ENCODE measurements at places on chromosomes 2 and 18.

DNA sequence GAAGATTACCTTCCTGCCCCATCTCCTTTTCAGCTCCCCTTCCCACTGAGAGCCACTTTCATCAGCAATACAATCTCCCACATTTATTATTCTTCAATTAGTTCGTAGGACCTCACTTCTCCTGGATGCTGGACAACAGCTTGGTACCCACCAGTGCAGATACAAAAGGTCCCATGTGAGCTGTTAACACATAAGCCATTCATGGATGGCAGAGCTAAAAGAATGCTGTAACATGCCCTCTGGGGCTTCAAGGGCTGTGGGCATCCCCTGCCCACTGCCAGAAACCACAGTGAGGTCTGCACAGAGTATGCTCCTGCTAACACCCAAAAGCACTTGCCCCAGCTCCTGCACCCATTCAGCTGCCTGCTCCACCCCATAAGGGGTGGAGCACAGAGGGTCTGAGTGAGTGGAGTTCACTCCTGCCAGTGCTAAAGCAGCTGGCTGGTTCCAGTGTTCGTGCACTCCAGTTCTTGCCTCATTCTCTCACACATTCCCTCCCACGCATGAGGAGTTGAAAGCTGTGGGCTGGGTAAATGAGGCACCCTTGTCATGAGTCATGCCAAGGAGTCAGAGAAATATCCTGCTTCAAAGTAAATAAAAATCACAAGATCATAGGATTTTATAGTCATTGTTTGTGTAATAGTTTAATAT is 305.9 kb upstream of the TMEFF2 start:
- H3K4me3 ChIP-seq: no peak overlapping the region
- H3K27me3 ChIP-seq: no peaks in the 10 kb centered on the region
- H3K36me3 ChIP-seq: no peaks in the 10 kb centered on the region
- no peak for DNase-seq
- H3K27ac ChIP-seq: no peak overlapping the region

DNA sequence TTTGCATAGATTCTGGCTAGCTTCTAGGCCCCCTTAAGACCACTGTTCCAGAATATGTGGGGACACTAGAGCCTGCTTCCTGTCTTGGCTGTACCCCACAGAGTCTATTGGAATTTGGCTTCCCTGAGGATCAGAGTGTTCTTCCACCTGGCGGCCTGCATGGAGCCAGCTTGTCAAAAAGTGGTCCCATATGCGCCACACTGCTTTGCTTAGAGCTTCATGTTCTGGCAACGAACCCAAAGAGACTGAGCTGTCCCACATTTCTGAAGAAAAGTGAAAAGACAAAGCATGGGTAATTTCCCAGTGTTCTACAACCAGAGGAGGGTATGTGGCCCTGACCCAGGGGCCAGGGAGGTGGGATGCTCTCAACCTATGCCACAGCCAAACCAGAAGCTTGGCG is 52.7 kb upstream of the FZD7 start:
- H3K27ac ChIP-seq: no peak overlapping the region
- no peaks in the 10 kb centered on the region for H3K36me3 ChIP-seq
- no peaks in the 10 kb centered on the region for H3K4me1 ChIP-seq
- H3K4me3 ChIP-seq: no peak overlapping the region
- H3K27me3 ChIP-seq: no peaks in the 10 kb centered on the region
- DNase-seq: no peak

GRCh38 chr2:25339791-25340180 is 1.9 kb downstream of the DNMT3A start:
- DNase-seq: no peak
- H3K36me3 ChIP-seq: no peaks in the 10 kb centered on the region
- H3K4me3 ChIP-seq: peak overlapping the region; percentile 64
- peaks cover 13% of the 10 kb centered on the region for H3K4me1 ChIP-seq
- no peaks in the 10 kb centered on the region for H3K27me3 ChIP-seq
- peak overlapping the region; percentile 86 for H3K27ac ChIP-seq

DNA sequence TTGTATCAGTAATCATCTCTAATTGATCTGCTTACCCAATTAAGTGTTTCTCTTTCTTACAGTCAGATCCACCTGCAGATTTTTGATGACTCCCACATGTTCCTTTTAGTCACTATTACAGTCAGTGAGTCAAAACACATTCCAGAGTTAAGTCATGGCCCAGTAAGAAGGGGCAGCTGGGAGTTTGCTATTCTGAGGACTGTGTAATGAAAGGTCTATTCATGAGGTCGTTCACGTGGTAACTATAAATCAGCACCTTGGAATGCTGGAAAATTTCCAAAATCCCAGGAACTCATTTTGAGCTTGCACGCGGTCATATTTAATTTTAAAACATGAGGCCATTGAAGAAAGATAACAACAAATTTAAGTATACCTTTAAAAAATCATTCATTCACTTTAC is 252.5 kb downstream of the XIRP2 start:
- H3K27me3 ChIP-seq: no peaks in the 10 kb centered on the region
- no peak for DNase-seq
- no peak overlapping the region for H3K27ac ChIP-seq
- H3K4me1 ChIP-seq: no peaks in the 10 kb centered on the region

GRCh38 chr2:73593680-73594079 is 48.5 kb downstream of the NAT8 start:
- H3K27me3 ChIP-seq: no peaks in the 10 kb centered on the region
- no peak overlapping the region for H3K27ac ChIP-seq
- H3K36me3 ChIP-seq: no peaks in the 10 kb centered on the region
- no peak overlapping the region for H3K4me3 ChIP-seq
- DNase-seq: no peak

DNA sequence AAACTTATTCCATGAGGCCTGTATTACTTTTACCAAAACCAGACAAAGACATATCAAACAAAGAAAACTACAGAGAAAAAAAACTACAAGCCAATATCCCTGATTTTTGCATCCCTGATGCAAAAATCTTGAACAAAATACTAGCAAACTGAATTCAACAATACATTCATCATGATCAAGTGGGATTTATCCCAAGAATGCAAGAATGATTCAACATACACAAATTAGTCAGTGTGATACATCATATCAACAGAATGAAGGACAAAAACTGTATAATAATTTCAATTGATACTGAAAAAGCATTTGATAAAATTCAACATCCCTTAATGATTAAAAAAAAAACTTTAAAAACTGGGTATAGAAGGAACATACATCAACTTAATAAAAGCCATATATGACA is 106.8 kb downstream of the SLC39A10 start:
- no peak overlapping the region for H3K27ac ChIP-seq
- no peak overlapping the region for H3K4me3 ChIP-seq
- H3K36me3 ChIP-seq: no peaks in the 10 kb centered on the region
- no peaks in the 10 kb centered on the region for H3K27me3 ChIP-seq

DNA sequence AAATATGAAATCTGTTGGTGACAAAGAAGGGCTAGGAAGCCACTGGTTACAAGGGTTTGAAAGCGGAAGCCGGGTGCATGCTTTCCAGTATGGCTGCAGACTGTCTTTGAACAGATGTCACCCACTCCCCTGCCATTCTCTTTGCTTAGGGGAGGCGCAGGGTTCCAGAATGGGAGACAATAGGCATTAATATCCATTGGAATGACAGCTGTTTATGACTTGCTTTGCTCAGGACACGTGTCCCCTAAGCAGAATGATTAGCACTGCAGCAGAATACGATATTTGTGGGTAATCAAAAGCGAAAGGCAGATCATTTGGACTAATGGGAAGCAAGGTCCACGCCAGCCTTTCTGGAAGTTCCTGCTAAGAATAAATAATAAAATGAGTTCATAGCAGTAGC is 25.8 kb upstream of the NRP2 start:
- no peaks in the 10 kb centered on the region for H3K36me3 ChIP-seq
- DNase-seq: no peak
- H3K27me3 ChIP-seq: no peaks in the 10 kb centered on the region
- H3K4me1 ChIP-seq: peaks cover 32% of the 10 kb centered on the region
- no peak overlapping the region for H3K27ac ChIP-seq

DNA sequence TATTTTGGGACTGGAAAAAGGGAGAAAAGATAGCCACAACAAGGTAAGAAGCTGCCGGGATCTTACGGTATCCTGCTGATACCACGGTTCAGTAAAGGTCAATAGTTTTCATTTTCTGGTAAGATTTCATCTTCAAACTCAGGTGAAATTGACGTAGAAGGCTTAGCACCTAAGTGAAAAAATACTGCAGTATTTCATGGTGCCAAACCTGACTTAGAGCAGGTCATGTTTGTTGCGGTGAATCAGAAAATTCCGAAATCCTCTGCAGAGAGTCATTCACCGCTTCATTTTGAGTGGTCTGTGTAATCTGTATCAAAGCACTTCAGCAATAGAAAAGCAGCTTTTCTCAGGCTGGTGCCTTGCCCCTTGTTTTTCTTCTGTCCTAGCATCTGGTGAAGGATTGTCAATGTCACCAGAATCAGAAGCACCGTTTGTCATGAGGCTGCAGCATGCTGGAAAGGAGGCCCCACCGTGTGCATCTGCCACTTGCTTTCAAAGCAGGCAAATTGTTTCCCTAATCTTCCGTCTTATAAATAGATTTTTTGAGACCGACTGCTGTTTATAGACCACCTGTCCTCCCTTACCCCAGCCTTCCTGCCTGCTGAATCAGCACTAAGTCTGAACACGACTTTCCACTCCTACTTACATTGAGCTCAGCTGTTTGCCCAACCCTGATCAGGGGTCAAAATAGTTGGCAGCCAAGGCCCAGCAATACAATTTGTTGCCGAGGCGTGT is 156.3 kb downstream of the EML6 start:
- no peaks in the 10 kb centered on the region for H3K27me3 ChIP-seq
- no peak overlapping the region for H3K4me3 ChIP-seq
- no peak overlapping the region for H3K27ac ChIP-seq
- H3K36me3 ChIP-seq: no peaks in the 10 kb centered on the region
- DNase-seq: no peak
- H3K4me1 ChIP-seq: no peaks in the 10 kb centered on the region

- no peak overlapping the region for H3K4me3 ChIP-seq
- no peaks in the 10 kb centered on the region for H3K36me3 ChIP-seq
- no peaks in the 10 kb centered on the region for H3K4me1 ChIP-seq
- DNase-seq: no peak
- H3K27me3 ChIP-seq: no peaks in the 10 kb centered on the region
Measured at GRCh38 chr2:80026040-80026729, 278.4 kb downstream of the LRRTM1 start.

DNA sequence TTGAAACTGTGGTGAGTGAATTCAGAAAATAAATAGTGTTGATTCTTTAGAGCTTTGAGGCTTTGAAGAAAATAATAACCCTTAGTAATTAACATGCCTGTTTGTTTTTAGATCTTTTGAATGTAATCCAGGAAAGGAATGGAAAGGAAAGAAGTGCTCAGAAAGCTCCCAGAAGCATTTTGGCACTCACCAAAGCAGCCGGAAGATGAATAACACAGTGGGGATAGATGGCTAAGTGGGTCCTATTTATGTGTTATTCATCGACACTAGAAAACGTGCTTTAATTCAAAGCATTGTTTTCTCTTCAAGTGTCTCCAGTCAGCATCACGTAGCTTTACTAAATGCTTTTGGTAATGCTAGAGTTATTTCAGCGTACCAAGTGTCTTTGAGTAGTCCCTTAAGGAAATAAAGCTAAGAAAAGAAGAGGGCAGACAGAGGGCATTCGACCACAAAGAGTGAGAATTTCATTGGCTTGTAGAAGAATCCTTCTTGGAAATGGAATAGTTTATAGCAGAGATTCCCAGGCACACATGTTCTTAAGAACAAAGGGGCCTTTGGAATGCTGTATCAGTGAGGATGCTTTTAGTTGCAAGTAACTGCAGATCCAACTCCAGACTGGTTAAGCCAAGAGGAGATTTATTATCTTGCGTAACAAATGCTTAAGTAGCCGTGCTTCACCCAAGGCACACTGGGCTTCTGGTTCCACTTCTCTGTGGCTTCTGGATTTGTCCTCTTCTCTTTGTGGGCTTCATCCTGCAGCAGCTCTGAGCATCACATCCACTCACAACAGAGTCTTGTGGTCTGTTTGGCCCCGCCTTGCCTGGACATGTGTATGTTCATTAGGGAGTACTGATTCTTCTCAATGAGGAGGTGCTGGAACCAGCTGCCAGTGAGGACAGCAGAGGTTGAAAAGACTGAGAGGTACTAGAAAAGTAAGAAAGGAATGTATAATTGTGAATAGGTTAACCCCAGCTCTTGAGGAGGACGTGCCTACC is 63.6 kb upstream of the LTBP1 start:
- H3K36me3 ChIP-seq: no peaks in the 10 kb centered on the region
- no peaks in the 10 kb centered on the region for H3K27me3 ChIP-seq
- H3K4me1 ChIP-seq: no peaks in the 10 kb centered on the region
- H3K4me3 ChIP-seq: no peak overlapping the region
- DNase-seq: no peak
- no peak overlapping the region for H3K27ac ChIP-seq

GRCh38 chr2:239113171-239113570 is 265.3 kb downstream of the TWIST2 start:
- no peak overlapping the region for H3K4me3 ChIP-seq
- peak overlapping the region; percentile 72 for H3K27ac ChIP-seq
- H3K4me1 ChIP-seq: peaks cover 19% of the 10 kb centered on the region
- peaks cover 13% of the 10 kb centered on the region for H3K36me3 ChIP-seq
- no peak for DNase-seq

- no peak for DNase-seq
- no peaks in the 10 kb centered on the region for H3K36me3 ChIP-seq
- H3K4me3 ChIP-seq: no peak overlapping the region
- H3K27me3 ChIP-seq: no peaks in the 10 kb centered on the region
Measured at GRCh38 chr2:10527585-10527984, 79.5 kb upstream of the ODC1 start.

DNA sequence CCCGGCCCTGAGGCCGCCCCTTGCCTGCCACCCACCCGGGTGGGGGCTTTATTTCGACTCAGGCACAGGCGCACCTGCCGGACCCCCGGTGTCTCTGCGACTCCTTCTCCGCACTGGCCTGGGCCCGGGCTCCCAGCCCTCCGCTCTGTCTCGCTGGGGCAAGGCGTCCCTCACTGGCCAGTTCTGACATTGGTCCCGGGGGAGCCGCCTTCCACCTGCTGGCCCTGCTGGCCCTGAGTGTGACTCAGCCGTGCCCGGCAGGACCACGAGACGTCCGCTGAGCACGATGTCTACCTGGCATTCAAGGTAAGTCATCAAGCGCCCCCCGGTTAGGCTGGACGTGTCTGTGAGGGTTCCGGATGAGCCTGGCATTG is 131.5 kb upstream of the CTDP1 start:
- no peaks in the 10 kb centered on the region for H3K36me3 ChIP-seq
- H3K27me3 ChIP-seq: no peaks in the 10 kb centered on the region
- no peak for DNase-seq
- H3K4me3 ChIP-seq: no peak overlapping the region
- H3K4me1 ChIP-seq: peaks cover 7% of the 10 kb centered on the region

DNA sequence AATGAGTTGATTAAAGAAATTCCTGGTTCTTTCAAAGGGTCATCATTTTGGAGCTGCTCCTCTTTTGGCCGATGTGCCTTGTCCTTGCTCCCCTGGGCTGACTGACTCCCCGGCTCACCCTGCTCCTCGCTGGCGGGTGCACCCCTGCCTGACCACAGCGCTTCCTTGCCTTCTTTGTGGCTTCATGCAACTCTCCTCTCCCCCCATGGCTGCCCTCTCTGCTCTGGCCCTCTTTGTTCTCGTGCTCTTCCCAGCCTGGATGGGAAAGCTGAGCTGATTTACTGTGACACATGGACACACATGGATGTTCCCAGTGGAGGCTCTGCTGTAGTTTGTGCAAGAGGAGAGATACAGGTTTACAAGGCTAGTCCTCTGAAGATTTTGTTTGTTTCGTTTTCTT is 234.6 kb downstream of the HAUS1 start:
- peaks cover 22% of the 10 kb centered on the region for H3K27me3 ChIP-seq
- H3K36me3 ChIP-seq: no peaks in the 10 kb centered on the region
- H3K27ac ChIP-seq: no peak overlapping the region
- H3K4me1 ChIP-seq: peaks cover 53% of the 10 kb centered on the region
- H3K4me3 ChIP-seq: no peak overlapping the region
- no peak for DNase-seq
